ENCODE measurements at places on chromosomes 4 and X.
A peak's percentile ranks its signal among the peaks of the same experiment; 100 is the strongest.

DNA sequence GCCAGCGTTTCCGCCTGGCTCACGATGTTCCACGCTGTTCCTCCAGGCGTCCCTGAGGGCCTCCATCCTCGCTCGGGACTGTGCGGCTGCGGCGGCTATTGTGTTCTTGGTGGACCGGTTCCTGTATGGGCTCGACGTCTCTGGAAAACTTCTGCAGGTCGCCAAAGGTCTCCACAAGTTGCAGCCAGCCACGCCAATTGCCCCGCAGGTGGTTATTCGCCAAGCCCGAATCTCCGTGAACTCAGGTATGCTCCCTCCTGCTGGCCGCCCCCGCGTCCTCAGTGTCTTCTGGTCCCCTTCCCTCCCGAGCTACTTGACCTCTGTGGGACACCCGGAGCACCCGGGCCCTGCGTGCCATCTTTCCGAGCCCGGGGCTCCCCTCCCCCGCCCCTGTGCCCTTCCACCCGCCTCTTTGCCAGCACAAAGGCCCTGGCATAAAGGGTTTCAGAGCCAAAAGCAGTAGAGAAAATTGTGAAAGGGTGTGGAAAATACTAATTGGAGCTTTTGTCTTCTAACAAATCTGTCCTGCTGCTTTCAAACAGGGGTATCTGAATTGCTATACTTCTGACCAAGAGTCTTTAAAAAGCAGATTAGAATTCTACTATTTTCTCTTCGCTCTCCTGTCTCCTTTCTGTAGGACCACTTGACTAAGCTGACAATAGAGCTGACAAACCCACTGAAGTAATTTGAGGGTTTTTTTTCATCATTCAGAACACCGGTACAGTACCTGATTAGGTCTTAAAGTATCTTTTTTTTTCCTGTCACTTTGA lies 104.0 kb downstream of the NEUROG2 start:
- no peak for DNase-seq

DNA sequence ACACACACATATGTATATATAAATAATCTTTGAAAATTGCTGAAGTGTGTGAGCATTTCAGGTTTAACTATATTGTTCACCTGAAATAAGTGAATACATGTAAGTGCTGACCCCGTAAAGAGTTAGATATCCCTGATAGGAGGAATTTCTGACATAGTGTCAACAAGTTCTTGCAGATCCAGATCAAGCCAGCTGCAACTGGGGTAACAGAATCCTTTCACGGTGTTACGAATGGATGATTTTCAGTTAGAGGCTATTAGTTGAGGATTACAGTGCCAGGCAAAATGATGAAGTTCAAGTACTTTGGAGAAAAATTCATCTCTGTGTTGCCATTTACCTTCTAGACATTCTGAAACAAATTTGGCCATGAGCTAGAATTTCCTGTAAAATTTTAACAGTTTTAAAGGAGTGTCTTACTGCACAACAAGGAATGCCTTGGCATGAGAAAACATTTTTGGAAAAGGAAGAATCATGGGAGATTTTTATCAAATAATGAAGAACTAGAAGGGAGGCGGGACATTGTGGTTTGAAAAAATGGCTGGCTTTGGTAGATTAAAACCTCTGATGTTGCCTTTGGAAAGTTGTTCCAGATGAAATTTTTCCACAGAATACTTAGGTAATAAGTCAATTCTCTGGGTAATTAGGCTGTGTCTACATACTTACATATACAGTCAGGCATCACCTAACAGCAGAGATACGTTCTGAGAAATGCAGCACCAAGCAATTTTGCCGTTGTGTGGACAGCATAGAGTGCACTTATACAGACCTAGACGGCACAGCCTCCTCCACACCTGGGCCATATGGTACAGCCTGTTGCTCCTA lies 84.4 kb upstream of the FAT1 start:
- no peak for DNase-seq

- no peak for DNase-seq
Measured at GRCh38 chr4:168411318-168412150, 68.8 kb downstream of the DDX60L start.

DNA sequence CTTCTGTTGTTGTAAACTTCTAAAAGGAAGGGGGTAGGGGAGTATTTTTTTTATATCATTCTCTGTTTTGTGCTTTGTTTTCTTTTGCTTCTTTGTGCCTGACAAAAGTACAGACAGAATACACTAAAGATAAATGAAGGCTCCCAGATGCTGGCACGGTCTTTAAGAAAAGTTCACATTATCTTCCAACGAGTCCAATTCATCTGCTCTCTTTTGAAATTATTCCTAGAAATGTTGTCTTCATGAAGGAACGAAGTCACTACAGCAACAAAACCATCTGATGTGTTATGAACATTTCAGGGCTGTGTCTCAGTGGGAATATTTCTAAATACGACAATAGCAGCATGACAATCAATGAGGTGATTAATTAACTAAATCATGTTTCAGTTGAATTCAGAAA lies 813.8 kb upstream of the HTR2C start:
- DNase-seq, result no peak

DNA sequence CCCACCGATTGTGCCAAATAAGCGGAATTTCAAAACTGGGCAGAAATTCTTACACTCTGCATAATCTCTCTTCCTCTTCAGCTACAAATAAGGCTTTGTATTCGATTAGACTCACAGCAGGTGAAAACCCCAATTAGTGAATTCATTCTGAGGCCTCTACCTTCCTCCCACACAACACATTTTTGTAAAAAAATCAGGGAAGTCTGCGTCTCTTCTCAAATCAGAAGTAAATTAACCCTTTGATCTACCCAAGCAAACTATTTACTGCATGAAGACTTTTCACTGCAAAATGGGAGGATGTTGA lies 200.6 kb upstream of the FTHL17 start:
- DNase-seq, result no peak

GRCh38 chr4:62058571-62058970 lies 858.4 kb downstream of the ADGRL3 start:
- no peak for DNase-seq

DNA sequence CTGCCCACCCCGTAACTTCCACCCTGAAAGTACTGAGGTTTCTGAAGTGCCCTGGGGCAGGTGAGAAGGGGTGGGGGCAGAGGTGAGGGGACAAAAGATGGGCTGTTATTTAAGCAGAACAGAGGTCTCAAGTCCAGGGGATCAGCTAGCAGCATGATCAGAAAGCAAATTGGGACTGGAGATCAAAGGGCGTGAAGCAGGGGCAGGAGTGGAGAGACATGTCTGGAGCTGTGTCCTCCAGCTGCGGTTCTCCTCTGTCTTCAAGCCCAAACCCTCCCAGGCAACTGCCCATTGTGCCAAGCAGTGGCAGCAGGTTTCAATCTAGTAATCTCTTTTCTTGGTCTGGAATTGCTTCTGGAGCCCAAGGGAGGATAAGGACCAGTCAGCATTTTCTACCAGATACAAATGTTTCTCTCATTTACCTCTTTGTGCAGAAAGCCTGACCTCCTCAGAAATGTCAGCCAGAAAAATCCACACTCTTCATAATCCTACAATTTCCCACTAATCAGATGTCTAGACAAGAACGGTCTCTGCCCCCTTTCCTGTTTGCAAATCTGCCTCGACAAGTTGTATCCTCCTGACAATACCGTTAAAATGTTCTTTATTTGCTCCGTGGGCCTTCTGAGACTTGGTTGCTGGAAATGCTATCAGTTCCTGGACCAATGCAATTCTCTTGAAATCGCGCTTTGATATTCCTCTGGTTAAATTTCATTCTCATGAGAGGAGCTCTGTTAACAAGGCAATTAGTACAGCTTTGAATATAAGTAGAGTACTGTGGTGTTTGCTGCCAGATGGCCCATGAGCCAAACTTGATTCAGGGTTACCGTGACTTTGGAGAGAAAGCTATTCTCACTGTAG lies 23.2 kb upstream of the RASL11B start:
- no peak for DNase-seq

DNA sequence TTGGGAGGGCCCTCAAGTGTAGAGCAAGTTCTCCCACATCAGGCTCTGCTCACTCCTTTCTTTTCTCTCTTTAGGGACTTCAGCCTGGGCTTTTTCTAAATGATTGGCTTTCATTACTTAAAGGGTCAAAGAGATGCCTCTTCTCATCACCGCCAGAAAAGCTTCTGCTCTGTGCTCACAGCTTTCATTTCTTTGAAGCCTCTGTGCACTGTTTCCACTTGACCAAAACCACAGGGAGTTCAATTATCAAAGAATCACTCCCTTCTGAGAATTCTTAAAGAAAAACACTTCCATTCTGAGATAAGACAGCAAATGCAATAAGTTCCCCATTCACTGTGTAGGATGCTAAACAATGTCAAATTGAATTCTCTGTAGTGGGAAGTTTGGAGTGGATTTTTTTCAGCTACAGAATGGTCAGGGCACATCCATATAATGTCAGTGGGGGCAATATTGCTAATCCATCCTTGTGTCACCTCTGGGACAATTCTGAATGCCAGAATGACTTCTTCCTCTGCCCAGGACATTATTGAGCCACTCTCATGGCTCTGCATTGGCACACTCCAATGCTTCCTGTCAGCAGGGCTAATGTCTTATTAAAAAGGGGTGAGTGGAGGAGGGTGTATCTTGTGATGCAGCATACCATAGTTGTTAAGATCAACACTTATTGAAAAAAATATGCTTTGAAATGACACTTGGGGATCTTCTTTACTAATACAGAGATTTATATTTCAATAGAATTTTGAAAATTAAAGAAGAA lies 217.6 kb downstream of the SNCA start:
- DNase-seq, result no peak

DNA sequence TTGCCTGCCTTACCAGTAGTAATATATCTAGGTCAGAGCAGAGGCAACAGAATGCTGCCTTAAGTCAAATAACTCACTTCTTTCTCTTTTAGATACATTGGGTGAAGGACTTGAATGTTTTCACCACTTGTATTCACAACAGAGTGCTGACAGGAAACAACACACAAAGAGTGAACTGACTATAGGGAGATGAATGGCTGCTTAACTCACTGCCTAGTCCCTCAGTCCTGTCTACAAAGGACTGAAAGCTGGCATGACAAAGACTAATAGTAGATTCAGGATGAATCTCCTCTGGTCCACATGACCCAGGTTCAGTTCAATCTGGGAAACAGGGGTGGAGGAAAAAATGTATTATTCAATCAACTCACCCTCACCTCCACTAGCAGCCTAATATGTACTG lies 134.2 kb downstream of the GALNTL6 start:
- DNase-seq, result no peak

- DNase-seq, result peak; percentile 20
Measured at GRCh38 chr4:141346144-141346543, 125.4 kb downstream of the ZNF330 start.

GRCh38 chr4:32031026-32031425 lies 1310.9 kb downstream of the PCDH7 start:
- DNase-seq, result no peak

- DNase-seq, result peak; percentile 1
Measured at GRCh38 chrX:54248309-54248708, 65.3 kb upstream of the FAM120C start.

GRCh38 chr4:17347445-17347844 lies 164.4 kb downstream of the QDPR start:
- no peak for DNase-seq

- no peak for DNase-seq
Measured at GRCh38 chr4:26992657-26993361, 132.2 kb downstream of the STIM2 start.

DNA sequence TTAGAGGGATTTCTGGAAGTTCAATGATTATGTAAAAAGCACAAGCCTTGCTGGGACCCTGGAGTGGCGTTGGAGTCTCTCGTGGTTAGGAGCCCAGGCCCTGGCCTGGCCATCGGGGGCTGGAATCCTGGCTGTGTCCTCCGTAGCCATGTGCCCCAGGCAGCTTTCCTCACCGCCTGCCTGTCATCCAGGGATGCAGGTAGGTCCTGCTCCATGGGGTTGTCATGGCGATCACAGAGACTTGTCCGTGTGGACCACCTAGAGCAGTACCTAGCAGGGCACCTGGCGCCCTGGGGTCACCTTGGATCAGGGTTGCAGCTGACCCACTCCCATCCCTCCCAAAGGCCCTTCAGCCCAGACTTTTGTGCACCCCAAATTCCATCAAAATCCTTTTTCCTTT lies 30.2 kb upstream of the WFS1 start:
- DNase-seq, result no peak

DNA sequence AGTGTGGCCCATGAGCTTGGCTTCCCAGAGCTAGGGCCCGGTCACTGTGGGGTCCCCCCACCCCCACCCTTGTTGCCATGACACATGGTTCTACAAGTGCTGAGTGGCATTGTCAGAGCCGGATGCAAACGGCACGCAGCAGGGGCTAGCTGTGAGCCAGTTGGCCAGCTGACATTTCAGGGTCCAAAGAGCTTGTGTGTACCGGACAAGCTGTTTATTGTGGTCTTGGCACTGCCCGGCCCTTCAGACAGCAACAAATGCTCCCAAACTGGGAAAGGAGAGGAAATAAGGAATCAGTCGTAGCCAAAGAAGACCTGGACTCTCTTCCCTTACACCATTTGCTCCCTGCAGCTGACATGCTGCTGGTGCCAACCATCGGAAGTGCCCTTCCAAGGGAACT lies 36.8 kb downstream of the TSC22D3 start:
- no peak for DNase-seq

DNA sequence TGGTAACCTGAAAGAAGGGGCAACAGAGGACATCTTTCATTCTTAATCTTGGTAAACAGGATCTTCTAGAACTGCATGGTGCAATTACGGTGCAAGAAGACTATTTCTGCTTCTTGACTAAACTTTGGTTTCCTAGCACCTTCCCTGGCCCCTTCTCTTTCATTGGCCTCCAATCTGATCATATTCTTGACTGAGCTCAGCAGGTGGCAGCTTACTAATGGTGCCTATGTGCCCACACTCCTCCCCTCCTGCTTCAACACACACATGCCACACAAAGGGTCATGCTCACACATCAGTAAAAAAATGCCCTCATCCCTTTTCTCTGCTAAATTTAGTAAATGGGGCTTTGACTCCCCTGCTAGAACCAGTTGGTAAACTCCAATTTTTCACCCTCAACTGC lies 400.5 kb upstream of the MAOA start:
- no peak for DNase-seq

DNA sequence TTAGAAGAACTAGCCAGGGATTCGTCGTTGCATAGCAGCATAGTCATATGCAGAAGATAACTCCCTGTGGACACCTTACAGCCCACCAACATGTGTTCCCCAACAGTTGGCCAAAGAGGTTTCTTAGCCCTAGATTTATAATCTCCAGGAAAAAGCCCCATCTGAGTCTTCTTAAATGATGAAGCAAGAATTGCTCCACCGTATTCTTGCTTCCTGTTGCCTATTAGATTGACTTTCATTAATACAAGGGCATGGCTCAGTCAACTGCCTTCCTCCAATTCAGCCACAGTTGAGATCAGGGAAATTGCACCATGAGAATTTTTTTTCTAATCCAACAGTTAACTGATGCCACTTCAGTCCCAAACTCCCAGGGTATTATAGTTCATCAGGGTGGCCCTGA lies 5.2 kb upstream of the AFF2 start:
- DNase-seq, result no peak

GRCh38 chrX:6954836-6955235 lies 192.7 kb upstream of the STS start:
- no peak for DNase-seq

- no peak for DNase-seq
Measured at GRCh38 chr4:9970399-9971011, 50.8 kb downstream of the SLC2A9 start.

- no peak for DNase-seq
Measured at GRCh38 chrX:28135378-28136047, 154.3 kb upstream of the DCAF8L1 start.

GRCh38 chr4:2266181-2266580 lies 4.3 kb upstream of the MXD4 start:
- DNase-seq, result no peak

- no peak for DNase-seq
Measured at GRCh38 chr4:5870701-5871100, 22.2 kb downstream of the CRMP1 start.

GRCh38 chrX:1444561-1445500 lies 7.9 kb downstream of the ASMTL start:
- no peak for DNase-seq

GRCh38 chr4:85806334-85806733 lies 331.4 kb downstream of the ARHGAP24 start:
- DNase-seq, result no peak

Measured in NCI-H2081 treated with DMSO at 0.1 percent for 48 hours (cell line).